ENCODE measurements at places on chromosomes 3 and 15.

DNA sequence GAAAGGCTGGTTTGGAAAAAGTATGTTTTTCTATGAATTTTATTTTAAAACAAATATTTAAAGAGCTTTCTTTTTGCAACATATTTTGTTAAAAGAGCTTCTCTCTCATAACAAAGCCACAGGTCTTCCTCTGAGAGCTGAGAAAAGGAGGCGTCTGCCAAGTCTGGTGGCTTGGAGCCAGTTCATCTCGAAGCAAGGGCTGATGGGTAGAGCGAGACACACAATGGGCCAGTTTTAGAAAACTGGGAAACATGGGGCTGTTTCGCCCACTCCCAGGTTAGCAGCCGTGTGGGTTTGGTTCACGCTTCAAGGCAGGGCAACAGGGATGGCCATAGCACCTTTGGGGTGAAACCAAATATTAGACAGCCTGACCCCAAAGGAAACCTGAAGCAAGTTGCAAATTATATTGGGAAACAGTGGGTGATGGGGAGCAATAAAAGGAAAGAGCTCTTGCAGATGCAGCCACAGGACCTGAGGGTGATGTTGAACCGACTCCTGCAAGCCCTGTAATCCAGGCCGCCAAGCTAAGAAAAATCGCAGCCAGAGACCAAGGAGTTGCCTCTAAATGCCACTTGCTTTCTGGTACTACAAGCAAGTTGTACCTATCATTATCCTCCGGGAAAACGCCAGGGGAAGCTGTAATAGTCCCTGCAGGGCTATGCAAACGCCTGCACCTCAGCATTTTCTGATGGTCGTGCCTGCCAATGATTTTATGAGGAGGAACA, 88.4 kb upstream of the GALNT15 start:
- no peak for DNase-seq

DNA sequence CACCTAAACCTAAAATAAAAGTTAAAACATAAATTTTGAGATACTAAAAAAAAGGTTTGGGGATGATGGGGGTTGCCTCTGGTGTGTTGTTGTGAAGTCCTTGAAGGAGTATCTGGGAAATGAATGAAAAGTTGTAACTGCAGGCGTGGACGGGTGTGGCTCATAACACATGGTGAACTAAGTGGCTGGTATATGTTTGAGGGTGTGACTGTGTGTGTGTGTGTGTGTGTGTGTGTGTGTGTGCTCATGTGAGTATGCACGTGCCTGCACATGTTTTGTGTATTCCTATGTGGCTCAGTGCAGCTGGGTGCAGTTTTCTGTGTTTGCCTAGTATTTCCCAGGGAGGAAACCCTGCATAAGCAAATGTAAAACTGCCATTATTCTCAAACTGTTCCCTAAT, 229.9 kb upstream of the TRIM42 start:
- no peak for DNase-seq

GRCh38 chr15:70856884-70857561, 3.1 kb upstream of the LARP6 start:
- DNase-seq, result peak; percentile 93

DNA sequence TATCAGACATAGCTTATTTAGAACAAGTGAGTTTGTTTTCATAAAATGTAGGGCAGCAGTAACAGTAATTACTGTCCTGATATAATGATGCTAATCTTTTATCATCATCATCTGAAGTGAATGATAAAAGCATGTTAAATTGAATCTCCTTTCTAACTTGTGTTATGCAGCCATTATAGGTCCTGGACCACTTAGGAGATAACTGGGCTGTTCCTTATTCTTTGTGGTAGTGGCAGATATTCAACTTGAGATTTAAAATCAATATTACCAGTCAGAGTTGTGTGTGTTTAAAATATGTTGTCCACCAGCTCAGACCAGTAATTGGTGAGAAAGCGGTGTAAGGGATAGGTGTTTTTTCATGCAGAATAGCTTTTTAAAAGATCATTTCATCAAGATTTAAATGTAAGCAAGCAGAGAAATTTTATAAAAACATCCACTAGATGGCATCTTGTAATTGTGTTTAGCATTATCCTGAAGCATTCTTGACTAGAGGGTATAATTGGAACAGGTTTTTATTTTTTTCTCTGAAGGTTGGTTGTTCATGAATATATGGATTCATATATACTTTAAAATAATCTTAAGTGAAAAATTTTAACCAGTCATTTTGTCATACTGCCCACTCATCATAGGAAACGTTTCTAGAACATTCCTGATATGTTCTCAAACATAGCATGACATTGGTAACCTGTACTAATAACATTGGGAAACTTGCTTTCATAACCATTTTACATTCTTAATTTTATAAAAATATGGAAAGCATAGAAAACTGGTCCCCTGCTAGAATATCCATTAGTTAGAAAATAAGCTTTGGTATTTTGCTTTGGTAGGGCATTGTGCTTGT, 153.9 kb downstream of the BBX start:
- no peak for DNase-seq

DNA sequence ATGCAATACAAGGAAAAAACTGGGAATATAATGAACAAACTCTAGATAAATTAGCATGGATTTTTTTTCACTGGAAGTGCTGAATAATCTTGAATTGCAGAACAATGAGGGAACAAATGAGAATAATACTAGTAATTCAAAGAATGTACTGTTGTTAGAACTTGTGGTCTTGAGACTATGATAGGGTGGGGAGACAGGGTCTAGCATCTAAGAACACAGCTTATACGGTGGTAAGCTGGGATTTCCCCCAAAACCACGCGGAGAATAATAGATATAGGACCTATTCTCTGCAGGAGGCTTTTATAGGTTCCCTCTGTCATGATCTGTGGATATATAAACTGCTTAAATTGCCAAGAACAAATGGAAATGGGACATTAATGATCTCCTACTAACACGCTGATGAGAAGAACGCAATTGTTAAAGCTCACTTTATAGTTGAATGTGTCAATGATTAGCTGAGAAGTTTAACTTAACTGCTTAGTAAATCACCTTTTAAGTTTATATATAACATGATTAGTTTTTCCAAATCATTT, 692.3 kb downstream of the ZPLD1 start:
- no peak for DNase-seq

DNA sequence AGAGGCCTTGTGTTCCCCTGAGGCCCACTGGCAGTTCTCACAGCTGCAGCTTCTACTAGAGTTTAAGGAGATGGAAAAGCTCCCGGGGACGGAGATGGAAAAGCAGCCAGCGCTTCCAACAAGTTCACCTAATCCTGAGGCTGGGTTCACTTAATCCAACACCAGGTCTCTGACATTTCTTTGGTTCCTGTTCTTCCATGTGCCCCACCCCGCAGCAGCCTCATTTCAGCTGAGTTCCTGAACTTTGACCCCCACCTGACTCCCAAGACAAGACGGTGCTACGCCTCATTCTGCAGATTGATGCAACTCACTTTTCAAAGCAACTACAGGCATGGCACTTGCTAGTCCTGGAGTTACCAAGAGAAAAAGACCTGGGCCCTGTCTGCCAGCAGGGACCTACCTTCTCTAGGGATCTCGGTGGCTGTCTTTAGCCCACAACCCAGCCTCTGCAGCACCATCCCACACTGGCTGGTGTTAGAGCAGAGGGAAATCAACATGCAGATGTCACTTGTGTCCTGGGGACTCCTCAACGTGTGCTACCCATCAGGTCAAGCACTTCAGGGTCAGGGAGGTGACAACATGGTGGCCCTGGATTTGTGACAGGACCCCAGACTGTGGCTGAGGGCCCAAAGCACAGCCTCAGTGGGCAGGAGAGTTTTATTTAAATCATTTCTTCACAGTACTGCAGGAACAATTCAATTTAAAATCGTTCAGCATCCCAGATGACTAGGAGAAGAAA, 406.1 kb downstream of the VPS13C start:
- DNase-seq, result no peak

DNA sequence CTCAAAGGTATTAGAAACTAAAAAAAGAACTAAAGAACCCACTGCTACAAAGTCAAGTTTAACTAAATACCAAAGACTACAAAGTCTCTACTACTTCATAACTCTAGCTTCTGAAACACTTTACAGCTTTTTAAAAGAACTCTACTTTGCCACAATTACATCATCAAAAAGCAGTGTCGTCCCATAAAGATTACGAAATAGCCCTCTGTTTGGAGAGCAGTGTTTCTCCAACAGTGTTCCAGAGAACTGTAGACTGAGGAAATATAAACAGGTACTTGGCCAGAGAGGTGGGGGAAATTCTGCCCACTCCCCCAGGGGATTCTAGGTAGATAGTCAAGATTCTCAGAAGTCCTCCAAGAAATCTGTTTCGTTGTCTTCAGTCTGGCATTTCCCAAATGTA, 225.6 kb downstream of the PDZRN3 start:
- no peak for DNase-seq

GRCh38 chr15:96108405-96108804, 222.1 kb upstream of the NR2F2 start:
- no peak for DNase-seq

- DNase-seq, result no peak
Observed at GRCh38 chr15:39728845-39729244, 53.8 kb downstream of the FSIP1 start.

GRCh38 chr15:67009576-67010569, 55.5 kb upstream of the SMAD3 start:
- no peak for DNase-seq

DNA sequence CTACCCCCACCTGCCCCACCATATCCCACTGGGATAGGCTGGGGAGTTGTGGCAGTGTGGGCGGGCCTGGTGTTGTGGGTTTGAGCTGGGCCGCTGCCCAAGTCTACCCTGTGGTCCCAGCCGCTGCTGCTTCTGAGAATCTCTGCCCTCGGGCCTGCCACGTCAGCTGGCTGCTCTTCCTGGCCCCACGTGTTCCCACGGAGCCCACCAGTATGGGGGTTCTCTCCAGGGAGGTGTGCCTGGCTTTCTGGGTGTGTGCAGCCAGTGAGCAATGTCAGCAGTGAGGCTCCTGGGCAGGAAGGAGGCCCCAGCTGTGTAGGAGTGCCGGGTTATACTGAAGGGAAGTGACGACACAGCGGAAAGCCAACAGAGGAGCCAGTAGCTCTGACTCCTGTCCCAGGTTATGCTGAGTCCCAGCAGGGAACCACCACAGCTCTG, 10.5 kb downstream of the GNAI2 start:
- DNase-seq, result peak; percentile 83

- peak; percentile 64 for DNase-seq
Observed at GRCh38 chr3:49132437-49133225, at the start of gene LAMB2. Gene LAMB2, minus strand, starts transcription at chr3:49133050. Its CDS starts 183 bp downstream, at chr3:49132867.

DNA sequence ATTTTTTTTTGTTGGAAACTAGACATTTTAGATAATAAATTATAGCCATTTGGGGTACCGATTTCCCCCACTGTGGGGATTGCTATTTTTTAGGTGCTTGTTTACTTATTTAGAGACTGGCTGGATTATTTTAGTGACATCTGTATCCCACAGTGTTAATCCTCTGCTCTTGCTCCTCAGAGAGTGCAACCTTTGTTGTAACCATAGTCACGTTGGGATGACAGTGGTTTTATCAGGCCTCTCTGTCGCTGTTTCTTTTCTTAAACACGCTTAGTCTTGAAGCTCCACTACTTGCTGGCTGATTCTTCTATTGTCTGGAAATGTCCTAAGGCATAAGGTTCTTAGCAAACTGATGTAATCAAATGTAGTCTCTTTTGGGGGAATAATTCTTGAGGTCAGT, 451.6 kb upstream of the SEMA6D start:
- no peak for DNase-seq

DNA sequence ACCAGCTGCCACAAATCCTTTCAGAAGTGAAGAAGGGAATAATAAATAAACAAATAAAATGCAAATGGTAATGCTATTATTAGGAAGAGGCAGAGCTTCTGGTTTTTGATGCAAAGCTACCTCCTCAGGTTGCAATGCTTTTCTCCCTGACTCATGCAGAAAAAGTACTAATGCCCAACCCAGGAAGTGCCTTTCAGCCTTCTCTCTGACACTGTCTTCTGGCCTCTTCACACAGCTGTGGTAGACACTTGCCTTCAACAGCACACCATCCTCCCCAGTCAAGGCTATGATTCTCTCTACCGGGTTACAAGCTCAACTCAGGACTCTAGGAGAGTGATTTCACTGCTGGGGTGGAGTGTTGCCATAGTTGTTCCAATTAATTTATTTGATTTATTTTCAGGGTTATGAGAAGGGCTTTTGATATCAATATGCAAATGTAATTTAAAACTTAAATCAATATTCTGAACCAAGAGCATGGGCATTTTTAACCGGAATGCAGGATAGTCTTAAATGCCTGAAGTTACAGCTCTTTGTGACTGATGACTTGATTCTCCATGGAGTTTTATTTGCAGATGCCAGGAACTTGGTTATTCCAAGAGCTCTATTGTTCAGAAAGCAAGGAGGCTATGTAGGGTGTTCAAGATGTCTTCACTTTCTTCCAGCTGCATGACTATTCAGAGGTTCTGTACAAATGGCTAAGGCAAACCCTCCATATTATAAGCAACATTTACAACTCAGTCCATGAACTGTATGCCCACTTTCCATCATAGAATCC, 27.1 kb upstream of the GALNT15 start:
- no peak for DNase-seq

DNA sequence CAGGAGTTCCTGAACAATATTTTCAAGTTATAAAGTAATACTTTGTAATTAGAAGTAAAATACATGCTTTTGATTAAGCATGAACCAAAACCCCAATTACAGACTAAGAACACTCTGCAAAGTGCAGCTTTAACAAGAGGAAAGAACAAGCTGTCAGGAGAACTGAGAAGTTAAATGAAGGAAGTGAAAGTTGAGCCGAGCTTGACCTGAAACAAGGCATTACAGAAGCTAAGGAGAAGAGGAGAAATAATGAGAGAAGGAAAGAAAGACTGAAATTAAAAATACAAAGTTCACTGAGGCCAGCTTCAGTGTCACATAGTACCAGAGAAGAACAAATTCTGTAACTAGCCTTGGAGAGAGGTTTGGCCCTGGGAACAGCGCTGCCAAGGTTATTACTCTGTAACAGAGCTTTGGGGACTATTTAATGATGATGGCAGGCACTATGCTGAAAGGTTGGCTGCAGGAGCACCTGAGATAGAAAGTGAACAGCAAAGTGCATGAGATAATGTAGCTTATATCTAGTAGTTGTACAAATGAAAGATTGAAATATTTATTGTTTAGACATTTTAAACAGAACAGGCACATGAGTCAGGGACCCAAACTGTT, 241.9 kb upstream of the PEX5L start:
- DNase-seq, result no peak

DNA sequence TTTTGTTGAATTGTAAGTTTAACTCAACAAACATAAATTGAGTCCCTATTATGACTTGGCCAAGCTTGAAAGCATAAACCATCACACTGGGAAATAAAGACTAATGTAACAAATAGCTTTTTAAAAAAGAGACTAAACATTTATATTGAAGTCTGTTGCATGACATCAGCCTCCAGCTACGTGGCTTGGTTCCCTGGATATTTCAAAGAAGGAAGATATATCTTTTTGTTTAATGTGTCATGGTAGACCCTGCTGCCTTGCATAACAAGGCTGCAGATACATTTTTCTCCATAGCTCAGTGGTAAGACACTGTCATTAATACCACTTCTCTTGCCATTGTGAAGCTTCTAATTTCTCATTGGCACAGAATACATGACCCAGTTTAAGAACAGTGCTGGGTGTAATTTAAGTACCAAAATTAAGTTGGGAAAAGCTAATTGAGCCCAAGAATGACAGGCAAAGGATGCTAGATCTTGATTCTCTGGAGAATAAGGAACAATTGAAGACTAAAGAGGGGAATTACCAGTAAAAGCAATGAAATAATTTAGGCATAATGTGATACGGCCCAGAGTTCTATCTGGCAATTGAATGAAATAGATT, 14.0 kb downstream of the RCN2 start:
- no peak for DNase-seq

- DNase-seq, result no peak
Observed at GRCh38 chr3:83890039-83890762, 1068.6 kb upstream of the CADM2 start.

Data from amniotic stem cell (primary cell).